ENCODE measurements at places on chromosomes 3 and 15. TPM values are rescaled to one million over a fixed set of nuclear protein-coding genes. Genes with fewer than 3 reads are reported as not detected.

The SLC15A2 gene
- 14.0 TPM for total RNA-seq

The ABI3BP gene
- 103 TPM for total RNA-seq

The CHRM5 gene
- 0.48 TPM for total RNA-seq

The PPP1R14D gene
- total RNA-seq = not detected

The SERPINI2 gene
- 3.9 TPM for total RNA-seq

The EIF3J gene
- total RNA-seq = 63.2 TPM

Data from urinary bladder (tissue), 4 donors.